Myocyte (in vitro differentiated cells): ENCODE measurements at places on chromosomes 6 and 20.

DNA sequence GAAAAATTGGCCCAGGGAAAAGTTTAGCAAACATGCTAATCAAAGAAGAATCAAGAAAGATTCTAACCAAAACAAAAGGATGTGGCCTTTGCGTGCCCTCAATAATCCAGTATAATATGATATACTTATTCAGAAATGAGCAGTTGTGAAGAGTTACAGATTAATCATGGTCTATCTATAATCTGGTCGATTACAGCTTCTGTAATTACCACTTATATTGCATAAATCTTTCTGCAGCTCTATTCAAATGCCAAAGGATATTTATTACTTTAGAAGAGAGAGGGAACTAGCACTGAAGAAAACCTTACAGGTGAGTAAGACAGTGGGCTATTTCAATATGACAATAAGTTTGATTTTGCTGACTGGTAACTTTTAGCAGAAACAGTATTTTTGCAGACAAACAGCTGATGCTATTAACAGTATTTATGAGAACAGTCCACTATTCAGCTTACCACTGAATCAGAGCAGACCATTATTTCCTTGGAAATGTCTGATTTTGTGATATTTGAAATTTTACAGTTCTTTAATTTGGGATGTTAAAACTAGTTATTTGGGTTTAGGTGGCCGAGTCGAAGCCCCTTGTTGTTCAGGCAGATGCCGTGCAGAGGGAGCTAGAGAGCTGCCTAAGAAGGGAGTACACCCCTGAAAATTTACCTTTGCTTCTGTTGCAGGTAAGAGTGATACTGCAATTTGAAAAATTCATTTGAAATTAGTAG, 92.2 kb downstream of the CEP57L1 start:
- DNase-seq = peak; percentile 44

DNA sequence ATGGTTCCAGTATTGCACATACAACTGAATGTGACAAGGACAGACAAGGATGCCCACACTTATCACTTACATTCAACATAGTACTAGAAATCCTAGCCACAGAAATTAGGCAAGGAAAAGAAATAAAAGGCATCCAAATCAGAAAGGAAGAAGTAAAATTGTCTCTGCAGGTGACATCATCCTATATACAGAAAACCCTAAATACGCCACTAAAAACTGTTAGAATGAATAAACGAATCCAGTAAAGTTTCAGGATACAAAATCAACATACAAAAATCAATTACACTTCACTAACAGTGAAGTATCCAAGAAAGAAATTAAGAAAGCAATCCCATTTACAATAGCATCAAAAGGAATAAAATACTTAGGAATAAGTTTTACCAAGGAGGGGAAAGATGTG, 66.1 kb downstream of the FAM217A start:
- DNase-seq = no peak

GRCh38 chr6:112087916-112088315, 525 bp downstream of the FAM229B start:
- DNase-seq = no peak

GRCh38 chr20:33948480-33948879, 45.2 kb upstream of the RALY start:
- DNase-seq = no peak

- DNase-seq = peak; percentile 27
These were observed 891 bp downstream of the RSPO3 start for GRCh38 chr6:127119102-127120022.

- DNase-seq = peak; percentile 48
These were observed 26.7 kb upstream of the TFAP2B start for GRCh38 chr6:50791900-50792508.

- no peak for DNase-seq
These were observed 4.7 kb downstream of the DSN1 start for GRCh38 chr20:36768768-36769430.

DNA sequence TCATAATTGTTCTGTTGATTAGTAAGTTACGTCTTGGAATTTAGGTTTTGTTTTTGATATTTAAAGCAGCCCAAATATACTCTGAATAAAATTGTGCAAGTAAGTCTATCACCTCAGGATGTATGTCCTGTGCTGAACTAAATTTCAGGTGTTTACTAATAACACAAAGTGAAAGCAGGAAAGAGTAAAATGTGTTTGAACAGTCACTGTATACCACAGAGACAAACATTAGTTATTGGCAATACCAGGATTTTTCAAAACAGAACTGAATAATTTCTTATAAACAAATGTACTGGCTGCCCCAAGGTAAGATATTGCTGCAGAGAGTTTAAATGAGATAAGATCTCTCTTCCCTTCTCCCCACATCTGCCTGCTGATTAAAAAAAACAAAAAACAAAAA, 404.7 kb upstream of the RUNX2 start:
- no peak for DNase-seq

DNA sequence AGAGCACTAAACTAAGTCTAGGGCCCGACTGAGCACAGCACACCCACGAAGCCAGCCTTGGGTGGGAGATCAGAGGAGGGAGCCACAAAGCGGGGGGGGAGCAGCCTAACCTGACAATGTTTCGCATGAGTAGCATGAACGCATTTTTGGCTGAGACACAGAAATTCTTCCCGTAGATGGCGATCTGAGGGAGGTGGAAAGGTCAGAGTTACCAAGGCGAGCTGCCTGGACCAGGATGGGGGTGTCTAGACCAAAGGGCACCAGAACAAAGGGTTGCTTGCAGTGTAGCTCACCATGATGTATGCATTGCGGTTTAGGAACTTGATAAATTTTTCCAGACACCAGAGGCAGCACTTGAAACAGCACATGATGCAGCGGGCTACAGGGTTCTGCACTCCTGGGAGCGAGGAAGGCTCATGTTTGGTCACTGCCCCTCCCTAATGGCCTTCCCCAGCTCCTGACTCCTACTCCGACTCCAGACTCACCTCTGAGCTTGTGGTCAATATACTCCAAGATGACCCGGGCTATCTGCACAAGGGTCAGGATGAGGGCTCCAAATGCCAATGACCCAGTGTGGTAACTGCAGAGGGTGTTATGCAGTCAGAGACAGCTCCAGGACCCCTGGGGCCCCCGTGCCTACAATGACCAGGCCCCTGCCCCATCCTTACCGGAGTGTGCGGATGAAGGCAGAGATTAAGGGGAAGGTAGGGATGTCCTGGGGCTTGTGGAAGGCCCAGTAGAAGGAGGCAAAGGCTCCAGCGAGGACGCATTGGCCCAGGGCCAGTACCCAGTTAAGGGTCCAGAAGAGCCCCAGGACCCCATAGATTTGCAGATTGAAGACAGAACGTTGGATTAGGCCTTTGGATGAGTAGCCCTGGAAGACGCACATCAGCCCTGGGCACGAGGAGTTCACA, 2.8 kb upstream of the NEU1 start:
- DNase-seq = no peak

- DNase-seq = no peak
These were observed 528.4 kb downstream of the PKHD1 start for GRCh38 chr6:51559059-51559458.

GRCh38 chr6:45732731-45733130, 282.9 kb downstream of the CLIC5 start:
- DNase-seq = no peak

DNA sequence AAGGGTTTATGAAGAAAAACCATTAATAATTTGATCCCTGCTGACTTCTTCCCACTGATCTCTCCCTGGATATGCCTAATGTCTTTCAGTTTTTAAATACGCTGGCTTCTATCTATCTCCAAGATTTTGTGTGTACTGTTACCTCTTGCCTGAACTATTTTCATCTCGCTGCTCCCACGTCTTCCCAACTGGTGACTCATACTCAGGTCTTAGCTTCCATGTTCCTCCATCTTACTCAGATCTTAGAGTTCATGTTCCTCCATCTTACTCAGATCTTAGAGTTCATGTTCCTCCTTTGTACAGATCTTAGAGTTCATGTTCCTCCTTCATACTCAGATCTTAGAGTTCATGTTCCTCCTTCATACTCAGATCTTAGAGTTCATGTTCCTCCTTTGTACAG, 21.6 kb downstream of the GPR6 start:
- DNase-seq = no peak

DNA sequence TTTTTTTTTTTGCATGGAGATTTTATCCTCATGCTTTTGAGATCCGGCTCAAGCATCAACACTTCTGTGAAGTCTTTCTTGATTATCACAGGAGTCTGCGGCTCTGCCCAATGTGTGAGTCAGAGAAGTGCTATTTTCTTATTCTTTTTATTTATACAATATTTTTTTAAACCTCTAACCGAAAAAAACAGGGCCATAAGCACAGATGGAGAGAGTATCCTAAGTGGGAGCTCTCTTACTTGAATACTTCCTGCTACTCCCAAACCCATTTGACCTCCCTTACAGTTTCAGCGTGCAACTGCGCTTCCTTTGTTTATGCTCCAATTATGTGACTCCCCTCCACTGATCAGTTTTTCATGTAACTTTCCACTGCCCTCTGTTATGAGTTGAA, 8.7 kb upstream of the ATXN1 start:
- DNase-seq = peak; percentile 41
